ENCODE measurements at places on chromosomes 5 and 9.

- DNase-seq, result no peak
Observed at GRCh38 chr9:136353088-136353487, 10.5 kb downstream of the DNLZ start.

- no peak for DNase-seq
Observed at GRCh38 chr5:84859056-84859455, 474.4 kb upstream of the EDIL3 start.

GRCh38 chr9:93183663-93184431 is at the start of gene WNK2:
TSS of gene WNK2 (plus strand) at chr9:93184139. CDS start at chr9:93184930, 791 bp downstream.
- DNase-seq, result no peak

DNA sequence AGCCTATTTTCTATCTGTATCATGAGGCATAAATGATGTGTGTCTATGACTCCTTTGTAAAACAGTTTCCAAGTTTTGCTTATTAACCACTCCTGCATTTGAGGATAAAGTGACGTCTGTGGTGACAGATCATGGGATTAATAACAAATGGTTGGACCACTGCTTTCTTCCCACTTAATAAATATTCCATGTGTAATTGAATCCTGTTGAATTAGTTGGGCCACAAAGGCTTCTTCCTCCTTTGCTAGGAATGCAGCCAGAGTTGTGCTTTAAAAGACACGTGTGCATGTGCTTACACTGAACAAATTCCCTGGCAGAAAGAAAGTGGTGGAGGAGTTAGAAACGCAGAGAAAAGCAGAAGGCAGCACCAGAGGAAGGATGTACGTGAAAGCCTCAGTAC is 150.2 kb downstream of the ACTBL2 start:
- no peak for DNase-seq

DNA sequence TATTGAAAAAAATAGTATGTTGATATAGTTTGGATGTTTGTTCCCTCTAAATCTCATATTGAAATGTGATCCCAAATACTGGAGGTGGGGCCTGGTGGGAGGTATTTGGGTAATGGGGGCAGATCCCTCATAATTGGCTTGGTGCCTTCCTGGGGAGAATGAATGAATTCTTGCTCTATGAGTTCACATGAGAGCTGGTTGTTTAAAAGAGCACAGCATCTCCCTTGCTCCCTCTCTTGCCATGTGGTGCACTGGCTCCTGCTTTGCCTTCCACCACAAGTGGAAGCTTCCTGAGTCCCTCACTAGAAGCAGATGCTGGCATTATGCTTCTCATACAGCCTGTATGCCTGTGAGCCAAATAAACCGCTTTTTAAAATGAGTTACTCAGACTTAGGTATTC is 154.8 kb downstream of the ADAMTS6 start:
- no peak for DNase-seq

GRCh38 chr5:149452007-149452664 is 73.0 kb upstream of the IL17B start:
- DNase-seq, result peak; percentile 63

- peak; percentile 24 for DNase-seq
Observed at GRCh38 chr5:175700991-175701390, 43.1 kb downstream of the HRH2 start.

DNA sequence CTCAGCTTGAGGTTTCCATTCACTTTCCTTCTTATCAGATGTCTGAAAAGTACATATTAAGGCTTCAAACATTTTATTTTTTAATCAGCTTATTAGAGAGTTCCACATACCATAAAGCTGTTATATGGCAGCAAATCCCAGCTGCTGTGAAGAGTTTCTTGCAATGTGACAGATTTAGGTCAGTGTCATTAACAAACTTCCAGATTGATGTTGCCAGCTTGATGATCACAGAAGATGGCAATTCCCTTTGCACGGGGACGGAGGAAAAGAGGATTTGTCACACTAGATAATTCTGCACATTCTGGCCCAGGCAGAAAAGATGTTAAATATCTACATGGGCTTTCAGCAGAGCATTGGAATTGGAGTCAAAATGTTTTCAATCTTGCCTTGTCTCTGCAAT is 215.8 kb downstream of the BRINP1 start:
- DNase-seq, result no peak
